ENCODE measurements at places on chromosomes 11 and 22. TPM values are rescaled to one million over a fixed set of nuclear protein-coding genes. Genes with fewer than 3 reads are reported as not detected.

CPT1B gene
- total RNA-seq = 10.7 TPM

ARHGEF17 gene
- 98.5 TPM for total RNA-seq

L3MBTL2 gene
- 23.2 TPM for total RNA-seq

IFTAP gene
- 29.9 TPM for total RNA-seq

OR52H1 gene
- not detected for total RNA-seq

ALG9 gene
- 22.7 TPM for total RNA-seq

DNA sequence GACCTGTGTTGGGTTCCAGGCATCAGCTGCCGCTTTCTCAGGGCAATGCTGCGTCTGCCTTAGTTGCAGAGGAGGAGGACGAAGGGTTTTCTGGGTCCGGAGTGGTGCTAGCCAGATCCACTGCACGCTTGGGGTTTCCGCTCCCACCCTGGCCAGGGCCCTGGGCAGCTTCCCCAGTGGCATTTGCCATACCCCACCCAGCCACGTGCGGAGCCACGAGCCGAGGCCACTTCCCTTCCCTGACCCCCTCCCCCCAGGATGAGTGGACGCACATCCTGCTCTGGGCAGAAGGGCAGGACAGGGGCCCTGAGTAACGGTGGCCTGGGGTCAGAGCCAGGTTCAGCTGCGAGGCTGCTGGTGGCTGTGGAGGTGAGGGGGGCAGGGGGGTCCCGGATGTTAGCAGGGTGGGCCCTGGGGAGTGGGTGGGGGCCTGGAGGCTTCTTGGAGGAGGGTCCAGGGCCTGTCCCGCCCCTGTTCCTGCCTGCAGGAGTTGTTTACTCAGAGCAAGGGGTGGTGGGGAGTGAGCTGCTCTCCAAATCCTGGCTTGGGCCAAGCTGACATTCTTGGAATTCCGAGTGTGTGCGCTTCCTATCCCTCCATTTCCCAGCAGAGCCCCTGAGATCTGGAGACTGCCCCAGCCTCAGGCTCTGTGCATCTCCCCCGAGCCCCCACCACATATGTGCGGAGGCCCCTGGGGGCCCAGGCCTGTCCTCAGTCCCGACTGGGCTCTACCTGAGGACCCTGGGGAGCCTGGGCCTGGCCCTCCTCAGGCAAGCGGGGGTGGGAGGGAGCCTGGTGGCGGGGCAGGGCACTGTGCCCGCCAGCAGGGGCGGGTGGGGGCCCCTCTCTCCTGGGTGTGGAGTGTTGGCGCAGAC, 1.4 kb downstream of the TSPAN4 start:
- peak; percentile 77 for DNase-seq

GRCh38 chr11:693415-693831, 1.6 kb downstream of the DEAF1 start:
- no peak for DNase-seq

GRCh38 chr22:29353286-29353685, 35.1 kb downstream of the AP1B1 start:
- DNase-seq = no peak

DNA sequence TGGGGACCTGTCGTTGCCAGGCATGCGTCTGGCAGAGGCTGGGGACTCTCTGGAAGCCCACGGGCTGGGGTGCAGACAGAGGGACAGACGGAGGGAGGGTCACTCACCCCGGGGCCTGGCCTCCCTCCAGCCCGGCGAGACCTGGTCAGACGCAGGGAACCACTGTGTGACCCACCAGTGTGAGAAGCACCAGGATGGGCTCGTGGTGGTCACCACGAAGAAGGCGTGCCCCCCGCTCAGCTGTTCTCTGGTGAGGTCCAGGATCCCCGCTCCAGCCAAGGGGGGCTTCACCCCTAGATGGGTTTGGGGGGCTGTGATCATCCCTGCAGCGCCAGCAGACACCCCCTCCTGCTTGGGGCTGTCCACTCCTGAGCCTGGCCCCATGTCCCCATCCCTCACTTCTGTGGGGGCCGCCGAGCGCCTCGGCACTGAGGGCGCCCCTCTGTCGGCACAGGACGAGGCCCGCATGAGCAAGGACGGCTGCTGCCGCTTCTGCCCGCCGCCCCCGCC, 23.6 kb upstream of the MUC5B start:
- DNase-seq = no peak

DNA sequence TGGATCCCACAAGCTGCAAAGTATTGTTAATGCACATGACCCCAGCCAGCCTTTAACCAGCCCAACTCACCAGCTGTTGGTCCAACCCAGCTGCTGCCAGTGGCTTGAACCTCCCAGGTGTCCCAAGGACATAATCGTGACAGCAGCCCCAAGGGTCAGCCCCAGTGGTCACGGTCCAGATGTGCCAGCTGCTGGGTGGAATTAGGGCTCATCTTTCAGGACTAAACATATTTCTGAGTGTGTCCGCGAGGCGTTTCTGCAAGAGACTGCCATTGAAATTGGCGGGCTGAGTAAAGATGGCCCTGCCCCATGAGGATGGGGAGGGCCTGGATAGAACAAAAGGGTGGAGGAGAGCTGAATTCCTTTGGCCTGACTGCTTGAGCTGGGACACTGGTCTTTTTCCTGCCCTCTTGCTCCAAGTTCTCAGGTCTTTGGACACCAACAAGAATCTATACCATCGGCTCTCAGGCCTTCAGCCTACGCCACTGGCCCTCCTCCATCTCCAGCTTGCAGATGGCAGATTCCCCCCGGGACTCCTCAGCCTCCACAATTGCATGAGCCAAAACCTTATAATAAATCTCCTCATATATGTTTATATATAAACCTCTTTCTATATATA, 240.2 kb downstream of the MN1 start:
- no peak for DNase-seq

- DNase-seq = no peak
Observed at GRCh38 chr11:27485930-27486773, 13.6 kb upstream of the LGR4 start.

DNA sequence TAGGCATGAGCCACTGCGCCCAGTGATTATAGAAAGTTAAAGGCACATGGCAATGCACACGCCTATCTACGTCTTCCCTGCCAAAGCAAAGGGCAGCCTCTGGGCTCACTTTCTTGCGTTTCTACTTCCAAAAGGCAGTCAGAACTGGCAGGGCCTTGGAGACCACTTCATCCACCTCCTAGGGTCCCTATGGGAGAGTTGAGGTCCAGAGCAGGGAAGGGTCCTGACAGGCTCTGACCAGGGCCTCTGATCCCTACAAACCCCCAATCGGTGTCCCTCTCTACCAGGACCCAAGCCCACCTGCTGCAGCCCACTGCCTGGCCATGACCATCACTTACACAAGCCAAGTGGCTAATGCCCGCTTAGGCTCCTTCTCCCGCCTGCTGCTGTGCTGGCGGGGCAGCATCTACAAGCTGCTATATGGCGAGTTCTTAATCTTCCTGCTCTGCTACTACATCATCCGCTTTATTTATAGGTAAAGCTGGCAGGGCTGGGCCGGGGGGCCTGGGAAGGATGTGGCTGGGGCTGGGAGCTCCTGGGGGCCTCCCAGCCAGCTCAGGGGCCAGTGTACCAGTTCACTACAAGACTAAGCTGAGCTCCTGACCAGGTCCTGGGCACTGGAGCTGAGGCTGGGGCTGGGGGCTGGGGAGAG, 1.5 kb downstream of the BEST1 start:
- DNase-seq = no peak

- DNase-seq = no peak
Observed at GRCh38 chr11:73939096-73939495, 11.7 kb upstream of the DNAJB13 start.

- DNase-seq = no peak
Observed at GRCh38 chr11:116234989-116235568, 537.7 kb downstream of the BUD13 start.

- no peak for DNase-seq
Observed at GRCh38 chr22:28146401-28147314, 227.6 kb upstream of the PITPNB start.

- DNase-seq = no peak
Observed at GRCh38 chr11:70322666-70323065, 52.2 kb downstream of the PPFIA1 start.

- DNase-seq = no peak
Observed at GRCh38 chr11:126305699-126306098, 1.8 kb downstream of the DCPS start.

DNA sequence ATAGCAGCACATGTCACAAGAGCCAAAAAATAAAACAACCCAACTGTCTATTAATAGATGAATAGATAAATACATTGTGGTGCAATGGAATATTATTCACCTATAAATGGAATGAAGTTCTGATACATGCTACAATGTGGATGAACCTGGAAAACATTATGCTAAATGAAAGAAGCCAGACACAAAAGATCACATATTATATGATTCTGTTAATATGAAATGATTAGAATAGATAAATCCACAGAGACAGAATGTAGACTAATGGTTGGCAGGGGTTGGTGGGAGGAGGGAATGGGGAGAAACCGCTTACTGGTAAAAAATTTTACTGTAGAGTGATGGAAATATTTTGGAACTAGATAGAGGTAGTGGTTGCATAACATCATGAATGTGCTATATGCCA, 32.9 kb upstream of the RRM1 start:
- DNase-seq = no peak

Data from glomerular endothelial cell (primary cell).